ENCODE measurements at places on chromosomes 12 and 14.

DNA sequence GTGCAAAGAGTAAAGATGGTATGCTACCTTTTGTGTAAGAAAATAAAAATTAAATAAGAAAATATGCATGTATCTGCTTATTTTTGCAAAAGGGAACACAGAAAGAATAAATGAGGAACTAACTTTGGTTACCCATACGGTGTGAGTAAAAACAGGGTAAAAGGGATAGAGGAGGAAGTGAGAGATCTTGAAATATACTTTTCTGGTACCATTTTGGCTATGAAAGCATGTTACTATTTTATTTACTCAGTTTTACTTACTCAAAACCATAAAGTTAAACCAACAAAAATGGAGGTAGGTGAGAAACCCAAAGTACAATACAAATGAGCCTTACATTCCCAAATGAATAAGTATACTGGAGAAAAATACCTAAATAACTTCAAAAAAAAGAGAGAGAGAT is 122.0 kb upstream of the EGLN3 start:
- DNase-seq, result no peak

DNA sequence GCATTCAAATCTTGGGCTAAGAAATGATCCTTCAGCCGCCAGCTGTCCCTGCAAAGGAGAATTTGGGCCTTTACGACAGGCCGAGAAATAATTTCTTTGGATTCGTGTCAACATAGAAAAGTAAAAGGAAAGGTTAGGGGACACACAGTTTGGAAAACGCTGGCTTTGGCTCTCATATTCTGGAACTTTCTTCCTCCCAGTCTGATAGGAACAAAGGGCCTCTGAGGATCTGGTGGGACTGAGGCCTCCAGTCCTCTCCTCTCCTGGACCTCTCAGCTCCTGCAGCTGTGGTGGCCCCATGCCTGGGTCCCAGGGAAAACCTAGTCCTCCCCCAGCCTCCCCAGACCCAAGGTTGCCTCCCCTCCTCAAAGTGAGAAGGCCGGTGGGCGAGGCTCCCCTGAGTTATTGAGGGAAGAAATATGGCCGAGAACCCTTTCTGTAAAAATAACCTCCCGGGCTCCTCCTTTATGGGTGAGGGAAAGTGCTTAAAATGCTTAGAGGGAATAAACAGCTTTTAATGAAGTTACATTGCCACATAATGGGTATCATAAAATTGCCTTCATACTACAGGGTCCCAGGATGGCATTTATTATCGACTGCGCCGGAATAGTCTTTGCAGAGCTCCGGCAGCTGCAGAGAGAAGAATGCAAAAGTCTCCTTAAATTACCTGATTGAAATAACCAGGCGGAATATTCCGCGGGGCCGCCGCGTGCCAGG is 188.3 kb downstream of the PHETA1 start:
- DNase-seq, result no peak

DNA sequence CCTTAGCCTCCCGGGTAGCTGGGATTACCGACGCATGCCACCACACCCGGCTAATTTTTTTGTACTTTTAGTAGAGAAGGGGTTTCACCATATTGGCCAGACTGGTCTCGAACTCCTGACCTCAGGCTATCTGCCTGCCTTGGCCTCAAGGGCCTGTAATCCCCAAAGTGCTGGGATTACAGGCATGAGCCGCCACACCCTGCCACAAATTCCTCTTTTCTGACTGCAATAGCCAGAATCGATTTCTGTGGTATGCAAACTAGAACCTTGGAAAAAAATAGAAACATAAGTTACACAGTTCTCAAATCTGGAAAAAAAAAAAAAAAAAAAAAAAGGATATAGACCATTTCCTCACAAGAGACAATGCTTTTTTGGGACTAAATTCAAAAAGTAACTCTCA is 184.6 kb upstream of the EGLN3 start:
- DNase-seq, result no peak

DNA sequence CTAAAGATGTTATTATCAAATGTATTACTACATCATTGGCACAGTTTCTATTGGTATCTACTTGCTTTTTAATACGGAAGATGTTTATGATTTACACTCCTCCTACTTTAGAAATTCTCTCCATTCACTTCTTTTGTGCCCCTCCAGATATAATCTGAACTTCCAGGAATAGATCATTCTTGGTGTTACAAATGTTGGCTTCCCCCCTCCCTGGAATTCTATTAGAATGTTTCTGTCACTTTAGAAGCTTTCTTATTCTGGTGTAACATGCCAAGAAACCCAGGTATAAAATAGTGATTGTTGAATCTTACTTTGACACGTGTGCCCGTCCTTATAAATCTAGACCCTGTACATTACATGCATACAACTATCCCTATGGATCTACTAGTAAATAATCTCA is 1.2 kb upstream of the WDR20 start:
- no peak for DNase-seq

DNA sequence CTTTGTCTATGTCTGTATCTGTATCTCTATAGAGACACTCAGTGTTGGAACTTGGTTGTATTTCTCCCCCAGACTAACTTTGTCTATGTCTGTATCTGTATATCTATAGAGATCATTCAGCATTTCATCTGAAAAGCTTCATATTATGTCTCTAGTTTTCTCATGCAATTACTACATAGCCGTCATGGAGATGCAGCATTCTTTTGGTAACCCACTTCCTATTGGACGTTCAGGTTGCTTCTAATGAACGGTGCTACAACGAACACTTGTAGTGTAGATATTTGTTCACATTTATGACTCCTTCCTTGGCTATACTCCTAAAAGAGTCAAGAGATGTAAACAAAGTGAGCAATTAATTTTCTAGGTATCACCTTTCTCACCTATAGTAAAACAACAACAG is 81.5 kb upstream of the KCNA1 start:
- DNase-seq, result no peak

Data from stimulated activated CD8-positive, alpha-beta memory T cell treated with anti-CD3 and anti-CD28 coated beads, Interleukin-4, amount 100 ng/mL, for 1 hour (primary cell).